CD8-positive, alpha-beta memory T cell (primary cell): ENCODE measurements at places on chromosomes 3 and 15. TPM values are rescaled to one million over a fixed set of nuclear protein-coding genes. Genes with fewer than 3 reads are reported as not detected.

DNA sequence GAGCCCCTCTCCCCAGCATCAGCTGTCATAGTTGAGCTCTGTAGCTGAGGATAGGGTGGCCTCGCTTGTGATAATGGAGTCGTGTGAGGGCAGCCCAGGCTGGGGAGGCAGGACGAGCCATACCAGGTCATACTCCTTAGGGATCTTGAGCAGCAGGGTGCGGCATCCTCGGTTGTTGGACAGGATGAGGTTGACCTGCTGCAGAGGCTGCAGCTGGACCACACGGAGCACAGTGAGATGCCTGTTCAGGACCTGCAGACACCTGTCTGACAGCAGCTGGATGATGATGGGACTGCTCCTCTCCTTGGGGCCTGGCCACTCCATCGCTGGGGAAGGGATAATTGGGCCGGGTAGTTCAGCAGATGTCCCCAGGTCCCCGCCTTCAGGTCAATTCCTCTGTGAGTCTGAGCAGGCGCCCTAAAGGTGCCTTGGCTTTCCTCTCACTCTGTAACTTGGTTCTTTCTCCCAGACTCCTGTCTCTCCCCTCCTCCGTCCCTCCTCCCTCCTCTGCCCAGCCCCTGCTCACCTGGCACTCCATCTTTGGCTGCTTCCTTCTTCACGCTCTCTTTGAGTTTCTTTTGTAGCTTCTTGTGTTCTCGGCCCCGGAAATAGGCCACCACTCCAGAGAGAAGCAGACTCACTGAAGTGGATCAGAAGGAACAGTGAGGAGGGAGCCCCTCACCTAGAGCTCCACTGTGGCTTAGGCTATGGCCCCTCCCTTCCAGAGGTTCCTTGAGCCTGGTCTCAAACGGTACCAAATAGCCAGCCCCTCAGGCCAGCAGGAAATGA is 7.8 kb downstream of the DUOX2 start:
- no peak overlapping the region for H3K4me3 ChIP-seq
- no peaks in the 10 kb centered on the region for H3K4me1 ChIP-seq
- DNase-seq, result no peak
- no peaks in the 10 kb centered on the region for H3K36me3 ChIP-seq

- H3K36me3 ChIP-seq, result no peaks in the 10 kb centered on the region
- H3K4me3 ChIP-seq, result no peak overlapping the region
- H3K4me1 ChIP-seq, result peaks cover 6% of the 10 kb centered on the region
- peaks cover 38% of the 10 kb centered on the region for H3K27me3 ChIP-seq
- DNase-seq, result no peak
- no peak overlapping the region for H3K27ac ChIP-seq
Measured at GRCh38 chr3:13282986-13283876, 136.9 kb downstream of the NUP210 start.

- H3K36me3 ChIP-seq, result peaks cover 7% of the 10 kb centered on the region
- no peak overlapping the region for H3K27ac ChIP-seq
- H3K4me3 ChIP-seq, result no peak overlapping the region
- DNase-seq, result no peak
- H3K27me3 ChIP-seq, result no peaks in the 10 kb centered on the region
- peaks cover 18% of the 10 kb centered on the region for H3K4me1 ChIP-seq
Measured at GRCh38 chr3:9420850-9421549, 23.6 kb downstream of the SETD5 start.

GRCh38 chr3:74074700-74075099 is 450.0 kb upstream of the PDZRN3 start:
- no peaks in the 10 kb centered on the region for H3K27me3 ChIP-seq
- H3K4me1 ChIP-seq, result no peaks in the 10 kb centered on the region

The FBXW12 gene
- not detected for total RNA-seq

The PARP9 gene
- 13.2 TPM for total RNA-seq
